ENCODE measurements at places on chromosomes 7 and 10. TPM values are rescaled to one million over a fixed set of nuclear protein-coding genes. Genes with fewer than 3 reads are reported as not detected.

DNA sequence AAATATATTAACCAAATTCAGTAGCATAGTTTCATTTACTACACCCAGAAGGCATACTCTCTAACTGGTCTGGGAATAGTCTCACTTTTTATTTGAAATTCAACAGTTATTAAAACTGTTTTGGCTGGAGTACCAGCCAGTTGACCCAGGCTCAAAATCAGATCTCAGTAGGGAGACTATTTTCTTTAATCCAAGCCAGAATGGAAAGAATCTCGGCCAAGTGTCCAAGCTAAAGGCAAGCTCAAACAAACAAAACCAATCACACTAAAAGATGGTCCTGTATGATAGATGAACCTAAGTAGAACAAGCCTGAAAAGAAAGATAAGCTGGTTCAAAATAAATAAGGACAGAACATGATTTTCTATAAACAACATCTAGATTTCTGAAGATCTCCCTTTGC lies 259.6 kb upstream of the POM121L12 start:
- DNase-seq, result no peak

PRKRIP1 gene
- 9.8 TPM for total RNA-seq

CPN1 gene
- total RNA-seq, result not detected

GRCh38 chr7:2800931-2801688 lies 43.0 kb downstream of the GNA12 start:
- DNase-seq, result peak; percentile 79
